ENCODE measurements at places on chromosomes 11 and 22.

GRCh38 chr11:2811206-2812091 is 74.1 kb downstream of the CDKN1C start:
- DNase-seq = no peak

- no peak for DNase-seq
Measured at GRCh38 chr11:1326435-1327063, 17.1 kb upstream of the TOLLIP start.

GRCh38 chr11:76152086-76152681 is 54.1 kb downstream of the WNT11 start:
- peak; percentile 31 for DNase-seq

DNA sequence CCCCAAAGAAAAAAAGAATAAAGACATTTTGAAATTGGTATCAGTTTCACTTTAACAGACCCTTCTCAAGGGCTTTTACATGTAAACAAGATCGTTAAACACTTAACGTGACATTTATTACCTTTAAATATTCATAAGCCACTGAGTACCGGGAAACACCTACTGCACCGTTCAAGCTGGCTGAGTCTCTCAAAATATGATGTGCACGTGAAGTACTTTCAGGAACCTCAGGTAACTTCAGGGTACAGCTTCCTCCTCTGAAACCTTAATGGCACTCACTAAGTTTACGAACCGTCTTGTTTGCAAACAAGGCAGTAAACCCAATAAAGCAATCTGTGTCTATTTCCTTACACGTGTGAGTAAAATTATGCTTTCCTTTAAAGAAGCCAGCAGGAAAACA is 105.5 kb upstream of the TENM4 start:
- no peak for DNase-seq

GRCh38 chr11:63958008-63958407 is 16.4 kb upstream of the COX8A start:
- DNase-seq = no peak

- no peak for DNase-seq
Measured at GRCh38 chr22:23906641-23907040, 12.5 kb downstream of the MIF start.

GRCh38 chr22:33036881-33037280 is 21.3 kb downstream of the SYN3 start:
- DNase-seq = no peak

GRCh38 chr11:36605221-36606216 is 7.5 kb upstream of the RAG2 start:
- no peak for DNase-seq

- no peak for DNase-seq
Measured at GRCh38 chr11:30282289-30282631, 40.6 kb upstream of the ARL14EP start.

DNA sequence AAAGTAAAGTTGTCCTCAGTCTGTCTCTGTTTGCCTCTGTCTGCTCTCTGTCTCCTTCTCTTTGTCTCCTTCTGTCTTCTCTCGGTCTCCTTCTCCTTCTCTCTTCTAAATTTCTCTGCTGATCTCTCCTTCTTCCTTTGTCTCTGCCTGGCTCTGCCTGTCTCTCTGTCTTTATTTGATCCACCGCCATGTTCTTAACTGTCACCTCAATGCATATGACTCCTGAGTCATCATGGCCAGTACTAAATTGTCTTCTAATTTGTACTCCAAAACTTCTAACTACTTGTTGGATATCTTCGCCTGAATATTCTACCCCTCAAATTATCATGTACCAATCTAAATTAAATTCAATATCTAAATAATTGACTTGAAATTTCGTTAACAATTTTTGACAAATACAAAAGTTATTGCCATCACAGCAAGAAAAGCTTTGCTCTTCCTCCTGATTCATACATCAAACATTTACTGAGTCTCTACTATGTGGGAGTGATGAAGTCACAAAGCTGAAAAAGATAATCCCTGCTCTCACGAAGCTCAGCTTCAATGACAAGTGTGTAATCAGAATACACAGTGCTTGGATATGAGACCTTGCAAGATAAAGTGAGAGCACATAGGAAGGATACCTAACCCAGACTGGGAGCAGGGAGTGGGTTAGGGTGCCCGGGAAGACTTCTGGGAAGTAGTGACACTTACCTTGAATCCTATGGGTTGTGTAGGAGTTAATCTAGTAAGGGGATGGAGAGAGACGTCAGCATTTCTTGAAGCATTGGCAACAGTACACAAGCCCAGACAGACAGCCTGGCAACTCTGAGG is 193.0 kb downstream of the MAML2 start:
- no peak for DNase-seq

- DNase-seq = no peak
Measured at GRCh38 chr11:40381481-40381880, 1078.0 kb downstream of the LRRC4C start.

GRCh38 chr11:107263844-107264563 is 193.6 kb downstream of the CWF19L2 start:
- no peak for DNase-seq

GRCh38 chr22:30887453-30887852 is 81.1 kb downstream of the MORC2 start:
- no peak for DNase-seq

GRCh38 chr11:32087597-32087996 is 3.3 kb upstream of the RCN1 start:
- no peak for DNase-seq

DNA sequence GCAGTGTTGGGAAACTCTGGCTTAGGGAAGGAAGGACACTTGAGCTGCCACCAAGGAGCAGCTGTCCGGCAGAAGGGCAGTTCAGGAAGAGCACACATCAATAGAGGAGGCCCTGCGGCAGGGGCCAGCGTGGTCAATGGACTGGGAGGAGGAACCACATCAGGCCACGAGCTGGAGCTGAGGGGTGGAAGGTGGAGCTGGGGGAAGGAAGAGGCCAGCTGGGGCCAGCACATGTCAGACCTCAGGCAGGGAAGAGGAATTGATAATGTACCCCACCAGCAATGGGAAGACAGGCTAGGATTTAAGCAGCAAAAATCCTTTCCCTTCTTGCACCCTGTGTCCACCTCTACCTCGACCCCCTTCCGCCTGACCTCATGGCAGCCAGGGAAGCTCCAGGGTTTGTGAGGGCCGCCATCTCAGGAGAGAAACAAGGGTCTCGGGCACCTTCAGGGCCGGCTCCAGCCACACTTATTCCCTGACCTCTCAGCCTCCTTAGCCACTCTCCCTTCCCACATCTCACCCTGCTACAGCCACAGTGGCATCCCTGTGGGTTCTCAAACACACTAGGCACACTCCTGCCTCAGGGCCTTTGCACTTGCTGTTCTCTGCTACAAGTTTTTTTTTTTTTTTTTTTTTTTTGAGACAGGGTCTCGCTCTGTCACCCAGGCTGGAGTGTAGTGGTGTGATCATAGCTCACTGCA is 157.8 kb upstream of the GRK3 start:
- no peak for DNase-seq

DNA sequence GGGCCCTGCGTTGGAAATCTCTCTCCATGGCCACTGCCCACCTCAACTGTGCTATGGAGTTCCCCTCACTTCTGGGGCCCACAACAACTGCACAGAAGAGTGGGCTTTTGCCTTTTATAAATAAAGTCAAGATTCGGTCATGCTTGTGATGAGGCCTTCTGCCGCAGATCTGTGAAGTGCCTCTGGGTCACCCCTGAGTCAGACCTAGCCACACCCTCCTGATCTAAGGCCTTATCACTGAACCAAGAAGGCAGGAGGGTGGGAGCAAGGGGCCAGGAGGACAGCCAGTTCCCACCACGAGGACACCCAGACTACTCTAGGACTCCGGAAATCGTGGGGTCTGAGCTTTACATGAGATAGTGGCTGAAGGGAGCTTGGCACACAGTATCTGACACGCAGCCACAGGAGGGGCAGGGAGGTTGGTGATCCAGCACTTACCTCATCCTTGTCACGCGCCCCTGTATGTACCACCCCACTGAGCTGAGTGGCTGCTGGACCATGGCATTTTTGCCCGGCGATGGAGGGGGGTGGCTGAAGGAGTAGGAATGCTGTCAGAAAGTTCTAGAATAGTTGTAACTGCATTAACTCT is 115.7 kb downstream of the ABTB2 start:
- DNase-seq = peak; percentile 60

GRCh38 chr11:30314625-30315024 is 8.3 kb upstream of the ARL14EP start:
- DNase-seq = no peak

- DNase-seq = no peak
Measured at GRCh38 chr11:66663741-66664296, 13.9 kb downstream of the RBM4B start.

GRCh38 chr22:17401728-17402127 is 32.5 kb downstream of the CECR2 start:
- no peak for DNase-seq

GRCh38 chr11:126702165-126702720 is 298.3 kb downstream of the KIRREL3 start:
- no peak for DNase-seq

GRCh38 chr11:64722141-64723065 is 594 bp downstream of the NRXN2 start:
- DNase-seq = no peak

DNA sequence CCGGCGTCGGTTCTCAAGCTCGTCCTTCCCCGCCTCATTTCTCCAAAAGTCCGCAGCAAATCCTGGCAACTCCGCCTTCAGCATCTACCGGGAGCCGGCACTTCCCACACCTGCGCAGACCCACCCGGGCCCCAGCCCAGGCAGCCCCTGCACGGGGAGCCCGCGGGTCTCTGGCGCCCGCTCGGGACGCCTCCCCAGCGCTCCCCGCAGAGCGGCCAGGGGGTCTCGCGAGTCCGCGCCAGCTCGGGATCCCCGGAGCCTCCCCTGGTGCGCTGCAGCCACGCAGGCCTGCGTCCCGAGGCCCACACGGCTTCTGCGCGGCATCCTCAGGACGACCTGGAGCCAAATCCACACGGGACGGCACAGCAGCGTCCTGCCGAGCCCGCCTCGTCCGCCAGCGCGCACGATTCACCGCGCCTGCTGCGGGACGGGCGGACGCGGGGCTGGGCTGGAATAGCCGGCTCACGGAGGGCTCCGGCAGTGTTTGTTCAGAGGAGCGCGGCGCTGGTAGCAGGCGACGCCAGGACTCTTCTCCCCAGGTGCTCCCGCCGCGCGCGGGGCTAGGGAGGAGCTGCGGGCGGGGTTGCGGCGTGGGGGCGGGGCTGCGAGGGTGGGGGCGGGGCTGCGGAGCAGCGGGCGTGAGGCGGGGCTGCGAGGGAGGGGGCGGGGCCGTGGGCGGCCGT is 816 bp upstream of the PHRF1 start:
- DNase-seq = no peak

GRCh38 chr22:27877501-27877900 is 41.6 kb downstream of the PITPNB start:
- DNase-seq = no peak

- no peak for DNase-seq
Measured at GRCh38 chr11:114091516-114092397, 32.2 kb downstream of the ZBTB16 start.

DNA sequence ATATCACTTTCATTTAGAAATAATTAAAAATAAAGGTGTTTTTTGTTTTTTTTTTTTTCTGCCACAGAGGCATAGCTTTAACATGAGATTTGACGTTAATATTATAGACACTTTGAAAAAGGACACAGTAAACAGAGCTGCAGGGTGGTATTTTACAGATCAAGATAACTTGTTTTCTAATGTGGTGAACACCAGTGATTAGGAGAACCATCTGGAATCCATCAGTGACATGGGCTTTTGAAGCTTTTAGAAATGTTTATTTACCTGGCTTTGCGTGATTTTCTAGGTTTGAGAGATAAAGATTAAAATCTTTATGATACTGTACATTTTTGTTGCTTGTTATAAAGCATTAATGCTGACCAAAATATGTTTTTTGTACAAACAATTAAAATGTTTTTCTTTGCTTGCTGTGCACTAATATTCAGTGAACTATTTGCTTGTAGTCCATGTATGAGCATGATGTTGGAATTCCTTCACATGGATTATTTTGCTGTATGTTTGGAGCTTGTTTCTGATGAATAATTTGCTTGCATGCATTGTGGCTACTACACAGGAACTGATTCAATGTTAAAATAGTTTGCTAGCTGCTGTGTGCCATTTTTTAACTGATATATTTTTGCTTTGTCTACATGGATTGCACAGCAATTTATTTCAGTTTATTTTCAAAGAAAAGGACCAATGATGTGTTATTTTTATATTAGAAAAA is 352.1 kb upstream of the NARS2 start:
- no peak for DNase-seq

DNA sequence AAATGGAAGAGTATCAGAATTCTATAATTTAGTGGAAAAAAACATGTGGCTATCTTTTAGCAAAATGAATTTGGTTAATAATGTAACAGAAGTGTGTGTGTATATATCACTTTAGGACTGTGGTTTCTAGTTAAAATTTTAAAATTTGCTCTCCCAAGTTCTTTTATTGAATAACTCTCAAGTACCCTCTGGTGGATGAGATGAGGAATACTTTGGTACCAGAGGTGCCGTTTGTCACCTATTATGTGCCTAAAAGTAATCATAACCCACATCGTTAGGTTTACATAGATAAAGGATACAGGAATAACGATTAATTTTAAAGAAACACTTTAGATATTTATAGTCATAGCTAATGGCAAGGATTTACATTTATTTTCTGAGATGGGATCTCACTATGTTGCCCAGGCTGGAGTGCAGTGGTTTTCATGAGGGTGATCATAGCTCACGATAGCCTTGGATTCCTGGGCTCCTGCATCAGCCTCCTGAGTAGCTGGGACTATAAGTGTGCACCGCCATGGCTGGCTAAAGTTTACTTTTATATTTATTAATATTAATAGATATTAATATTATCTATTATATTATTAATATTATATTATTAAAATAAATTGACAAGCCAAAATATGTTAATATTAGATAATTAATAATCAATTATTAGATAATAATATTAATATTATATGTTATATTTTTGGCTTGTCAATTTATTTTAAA is 66.7 kb upstream of the CAPRIN1 start:
- no peak for DNase-seq

DNA sequence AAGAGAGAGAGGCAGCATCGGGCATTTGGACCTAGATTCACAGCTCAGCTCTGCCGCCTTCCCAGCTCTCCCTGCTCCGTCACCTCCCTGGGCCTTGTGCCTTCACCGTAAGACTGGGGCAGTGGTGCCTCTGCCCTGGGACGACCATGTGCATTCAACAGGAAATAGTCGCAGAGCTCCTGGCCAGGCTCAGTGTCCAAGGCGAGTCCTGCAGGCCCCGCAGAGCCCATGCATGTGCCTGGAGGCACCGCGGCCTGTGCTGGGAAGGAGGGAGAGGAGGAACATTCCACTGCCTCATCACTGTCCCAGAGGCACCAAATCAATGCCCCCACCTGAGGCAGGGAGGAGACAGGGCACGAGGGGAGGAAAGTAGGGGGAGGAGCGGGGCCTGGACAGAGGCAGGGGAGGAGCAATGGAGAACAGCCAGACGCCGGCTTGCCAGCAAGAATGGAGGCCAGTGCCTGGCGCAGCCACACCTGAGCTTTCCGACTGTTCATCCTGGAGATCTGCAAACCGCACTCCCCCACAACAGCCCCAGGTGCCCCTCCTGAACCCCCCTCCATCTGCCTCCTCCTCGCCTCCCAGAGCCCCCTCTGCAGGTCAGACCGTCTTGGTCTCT is 74.4 kb upstream of the PRR5 start:
- DNase-seq = no peak
